Naive thymus-derived CD8-positive, alpha-beta T cell (primary cell): ENCODE measurements at places on chromosomes 2 and 18.

- no peak overlapping the region for H3K27ac ChIP-seq
- no peak overlapping the region for H3K4me3 ChIP-seq
- H3K36me3 ChIP-seq: no peaks in the 10 kb centered on the region
- H3K27me3 ChIP-seq: no peaks in the 10 kb centered on the region
- no peak for DNase-seq
- H3K4me1 ChIP-seq: peaks cover 33% of the 10 kb centered on the region
Measured at GRCh38 chr2:181103659-181104058, 123.3 kb downstream of the UBE2E3 start.

DNA sequence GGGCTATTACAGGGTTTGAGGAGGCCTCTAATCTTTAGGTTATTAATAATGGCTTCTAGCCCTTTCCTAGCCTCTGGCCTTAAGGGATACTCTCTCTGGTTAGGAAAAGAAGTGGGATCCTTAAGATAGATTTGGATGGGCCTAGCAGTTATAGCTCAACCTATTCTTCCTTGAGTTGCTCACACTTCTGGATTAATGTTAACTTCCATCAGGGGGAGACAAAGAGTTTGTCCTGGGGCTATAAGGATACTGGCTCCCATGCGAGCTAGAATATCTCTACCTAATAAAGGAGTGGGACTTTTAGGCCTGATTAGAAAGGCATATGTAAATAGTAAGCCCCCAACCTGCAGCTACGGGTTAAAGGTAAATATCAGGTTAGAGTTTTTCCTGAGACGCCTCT is 14.3 kb upstream of the PTH2R start:
- no peak for DNase-seq
- H3K36me3 ChIP-seq: peaks cover 1% of the 10 kb centered on the region
- no peaks in the 10 kb centered on the region for H3K4me1 ChIP-seq
- H3K4me3 ChIP-seq: no peak overlapping the region
- H3K27me3 ChIP-seq: peaks cover 4% of the 10 kb centered on the region

- DNase-seq: no peak
- peak overlapping the region; percentile 39 for H3K27ac ChIP-seq
- peaks cover 22% of the 10 kb centered on the region for H3K4me1 ChIP-seq
- H3K4me3 ChIP-seq: no peak overlapping the region
- no peaks in the 10 kb centered on the region for H3K27me3 ChIP-seq
- H3K36me3 ChIP-seq: no peaks in the 10 kb centered on the region
Measured at GRCh38 chr2:120208381-120209353, 14.5 kb downstream of the TMEM185B start.

DNA sequence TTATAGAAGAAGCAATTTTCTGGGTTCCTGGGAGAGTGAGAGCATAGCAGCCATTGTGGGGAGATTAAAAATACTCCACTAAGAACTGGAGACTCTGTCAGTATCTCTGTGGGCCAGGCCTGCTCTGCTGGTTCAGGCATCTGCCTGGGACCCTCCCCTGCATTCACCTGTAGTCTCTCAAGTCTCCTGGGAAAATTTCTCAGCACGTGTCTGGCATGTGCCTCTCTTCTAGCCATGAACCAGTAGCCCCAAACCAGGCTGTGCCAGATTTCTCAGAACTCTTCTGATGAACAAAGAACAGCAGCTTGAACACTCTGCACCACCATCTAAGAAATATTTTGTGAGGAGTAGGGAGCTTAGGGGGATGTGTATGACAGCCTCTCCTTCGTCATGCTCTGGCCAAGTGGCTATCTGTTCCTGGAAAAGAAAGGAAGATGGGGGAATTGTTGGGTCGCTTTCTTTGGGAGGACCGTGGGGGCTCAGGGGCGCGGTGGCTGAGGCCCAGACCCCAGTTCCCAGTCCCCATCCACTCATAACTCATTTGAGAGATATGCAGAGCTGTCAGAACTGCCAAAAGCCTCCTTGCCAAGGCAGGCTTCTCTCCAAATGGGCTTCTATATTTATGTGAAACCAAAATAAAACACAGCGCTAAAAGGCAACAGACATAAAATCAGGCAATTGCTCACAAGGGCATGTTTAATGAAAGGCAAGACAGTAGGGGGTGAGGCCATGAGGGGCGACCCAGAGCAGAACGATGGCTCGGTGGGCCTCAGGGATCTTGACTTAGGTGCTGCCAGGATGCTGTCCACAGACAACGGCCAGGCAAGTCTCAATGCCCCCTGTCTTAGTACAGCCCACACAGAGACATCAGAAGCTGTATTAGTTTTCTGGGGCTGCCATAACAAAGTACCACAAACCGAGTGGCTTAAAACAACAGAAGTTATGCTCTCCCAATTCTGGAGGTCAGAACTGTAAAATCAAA is 114.7 kb upstream of the TNP1 start:
- no peak overlapping the region for H3K27ac ChIP-seq
- DNase-seq: no peak
- no peak overlapping the region for H3K4me3 ChIP-seq
- H3K27me3 ChIP-seq: no peaks in the 10 kb centered on the region
